ENCODE measurements at places on chromosomes 5 and 9.

DNA sequence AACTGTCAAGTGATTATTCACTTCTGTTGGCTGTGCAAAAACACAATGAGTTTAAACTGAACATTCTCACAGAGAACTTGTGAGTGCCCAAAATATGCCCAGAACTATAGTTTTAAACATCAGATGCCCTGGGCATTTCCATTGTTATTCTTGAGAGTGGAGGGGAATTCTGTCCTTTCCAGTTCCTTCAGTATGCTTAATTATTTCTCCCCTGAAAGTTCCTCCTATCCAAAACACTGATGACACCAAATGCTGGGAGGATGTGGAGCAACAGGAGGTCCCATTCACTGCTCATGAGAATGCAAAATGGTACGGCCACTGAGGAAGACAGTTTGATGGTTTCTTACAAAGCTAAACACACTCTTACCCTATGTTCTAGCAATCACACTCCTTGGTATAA lies 55.5 kb downstream of the ROR2 start:
- DNase-seq = no peak

GRCh38 chr5:180938294-180938693 lies 39.3 kb downstream of the BTNL8 start:
- no peak for DNase-seq

DNA sequence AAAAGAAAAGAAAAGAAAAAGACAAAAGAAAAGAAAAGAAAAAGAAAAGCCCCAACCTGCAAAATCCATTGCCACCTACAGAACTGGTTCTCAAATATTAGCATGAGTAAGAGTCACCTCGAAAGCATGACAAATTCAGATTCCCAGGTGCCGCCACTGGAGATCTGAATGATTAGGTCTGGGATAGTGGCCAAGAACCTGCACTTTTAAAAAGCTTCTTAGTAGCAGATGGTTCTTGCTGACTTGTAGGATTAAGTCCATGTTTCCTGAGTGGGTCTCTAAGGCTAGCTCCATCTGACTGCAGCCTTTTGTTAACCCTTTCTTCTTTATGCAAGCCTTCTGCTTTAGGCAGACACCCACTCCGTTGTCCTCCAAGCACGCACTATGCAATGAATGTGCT lies 178.5 kb upstream of the CDH18 start:
- no peak for DNase-seq

- no peak for DNase-seq
Observed at GRCh38 chr5:135971701-135972100, 16.9 kb upstream of the LECT2 start.

DNA sequence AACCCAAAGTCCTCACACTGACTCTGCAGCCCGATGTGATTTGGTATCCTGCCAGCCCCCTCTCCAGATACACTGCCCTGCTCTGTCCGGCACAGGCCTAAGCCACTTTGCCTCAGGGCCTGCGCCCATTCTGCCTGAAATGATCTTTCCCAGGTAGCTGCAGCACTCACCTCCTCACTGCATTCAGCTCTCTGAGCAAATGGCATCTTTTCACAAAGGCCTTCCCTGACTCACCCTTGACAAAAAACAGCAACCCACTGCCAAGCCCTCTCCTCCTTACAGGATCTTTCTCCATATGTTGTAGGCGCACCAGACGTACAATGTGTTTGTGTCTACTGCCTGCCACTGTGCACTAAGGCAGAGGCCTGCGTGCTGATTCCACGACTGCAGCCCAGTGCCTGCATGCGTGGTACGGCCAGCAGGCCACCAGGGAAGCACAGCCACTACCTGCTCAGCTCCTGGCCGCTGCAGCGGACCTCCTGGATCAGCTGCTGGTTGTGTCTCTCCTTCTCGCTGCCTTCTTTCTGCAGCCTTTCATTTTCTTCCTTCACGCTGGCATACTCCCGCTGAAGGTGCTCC lies 171.2 kb downstream of the CDK5RAP2 start:
- DNase-seq = no peak

DNA sequence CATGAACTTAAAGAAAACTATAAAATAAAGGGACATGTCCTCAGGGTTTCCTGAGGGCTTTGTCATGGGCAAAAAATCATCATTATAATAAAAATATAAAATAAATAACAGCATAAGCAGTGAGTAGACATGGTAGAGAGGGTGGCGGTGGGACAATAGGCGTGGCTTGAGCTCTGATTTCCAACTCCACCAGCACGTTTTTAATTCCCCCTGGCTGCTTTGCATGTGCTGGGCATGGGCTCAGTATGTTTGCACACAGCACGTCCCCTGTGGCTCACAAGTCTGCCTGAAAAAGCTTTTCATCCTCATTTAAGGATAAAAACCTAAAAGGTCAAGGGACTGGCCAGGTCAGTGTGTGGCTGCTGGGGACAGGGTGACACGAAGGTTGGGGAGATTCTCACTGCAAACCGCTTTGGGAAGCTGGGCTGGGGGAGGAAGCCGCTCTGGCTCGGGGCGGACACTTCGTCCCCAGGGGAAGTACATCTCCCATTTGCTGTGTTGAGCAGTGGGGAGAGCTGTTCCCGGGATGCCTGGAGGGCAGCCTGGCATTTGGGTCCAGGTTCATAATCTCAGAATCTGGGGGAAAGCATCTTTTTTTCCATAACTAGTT lies 32.6 kb downstream of the NKX2-5 start:
- no peak for DNase-seq

DNA sequence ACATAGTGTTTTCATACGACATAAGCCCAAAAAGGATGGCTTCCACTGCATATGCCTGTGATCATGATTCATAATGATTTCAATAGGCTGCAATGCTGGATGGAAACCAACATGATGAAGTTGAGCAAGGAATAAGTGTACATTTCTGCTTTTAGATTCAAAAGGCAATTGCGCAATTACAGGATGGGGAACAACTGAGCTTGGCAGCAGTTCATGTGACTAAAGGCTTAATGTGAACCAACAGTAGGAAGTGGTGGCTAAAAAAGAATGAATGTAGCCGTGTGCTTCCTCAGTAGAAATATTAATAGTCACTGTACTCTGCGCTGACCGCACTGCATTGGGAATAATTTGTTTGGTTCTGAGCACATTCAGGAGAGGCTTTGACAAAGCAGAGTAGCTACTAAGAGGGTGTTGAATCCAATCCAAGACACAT lies 51.2 kb downstream of the SLC1A3 start:
- no peak for DNase-seq

- no peak for DNase-seq
Observed at GRCh38 chr5:132279801-132280200, 14.4 kb upstream of the SLC22A4 start.

- no peak for DNase-seq
Observed at GRCh38 chr5:22258139-22258538, 595.0 kb downstream of the CDH12 start.

- no peak for DNase-seq
Observed at GRCh38 chr9:127732444-127732843, 2.6 kb downstream of the TOR2A start.

DNA sequence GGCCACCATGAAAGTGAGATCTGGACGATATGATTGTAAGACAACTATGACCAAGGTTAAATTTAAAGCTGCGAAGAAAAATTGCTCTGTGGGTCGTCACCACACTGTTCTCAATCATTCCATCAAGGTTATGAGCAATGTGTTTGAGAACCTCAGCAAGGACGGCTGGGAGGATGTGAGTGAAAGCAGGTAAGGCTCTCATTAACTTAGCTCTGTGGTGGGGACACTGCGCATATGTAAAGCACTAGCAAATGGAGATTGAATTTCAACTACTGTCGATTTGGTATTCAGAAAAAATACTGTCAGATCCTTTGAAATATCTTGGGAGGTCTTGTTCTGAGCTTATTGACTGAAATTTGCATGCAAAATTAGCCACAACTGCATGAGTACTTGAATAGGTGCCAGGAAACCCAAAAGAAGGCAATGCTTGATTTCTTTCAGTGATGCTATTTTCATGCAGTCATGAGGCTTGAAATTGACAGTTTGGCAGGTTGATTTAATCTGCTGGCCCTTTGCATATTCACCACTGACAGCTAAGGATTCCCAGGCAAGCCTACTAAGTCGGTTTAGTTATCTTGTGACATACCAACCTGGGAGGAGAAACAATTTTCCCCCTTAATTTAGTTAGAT lies 183.9 kb upstream of the SH3GL2 start:
- DNase-seq = no peak

GRCh38 chr5:83919071-83920041 lies 198.7 kb upstream of the HAPLN1 start:
- DNase-seq = no peak

DNA sequence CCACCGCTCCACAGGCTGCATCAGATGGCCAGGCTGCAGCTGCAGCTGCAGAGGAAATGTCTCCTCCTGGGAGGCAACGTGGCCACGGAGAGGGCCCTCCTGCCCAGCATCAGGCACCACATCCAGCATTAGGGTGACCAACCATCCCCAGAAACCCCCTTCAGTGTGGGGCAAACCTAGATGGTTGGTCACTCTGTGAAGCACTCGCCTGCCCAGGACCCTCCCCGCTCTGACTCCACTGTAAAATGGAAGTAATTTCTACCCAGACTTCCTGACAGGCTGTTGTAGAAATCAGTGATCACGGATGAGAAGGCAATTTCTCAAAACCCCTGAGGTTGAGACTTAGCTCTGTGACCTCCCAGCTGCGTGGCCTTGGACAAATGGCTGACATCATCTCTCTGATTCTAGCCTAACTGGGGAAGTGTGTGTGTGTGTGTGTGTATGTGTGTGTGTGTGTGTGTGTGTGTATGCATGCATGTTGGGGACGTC lies 31.6 kb downstream of the B4GALT1 start:
- no peak for DNase-seq

DNA sequence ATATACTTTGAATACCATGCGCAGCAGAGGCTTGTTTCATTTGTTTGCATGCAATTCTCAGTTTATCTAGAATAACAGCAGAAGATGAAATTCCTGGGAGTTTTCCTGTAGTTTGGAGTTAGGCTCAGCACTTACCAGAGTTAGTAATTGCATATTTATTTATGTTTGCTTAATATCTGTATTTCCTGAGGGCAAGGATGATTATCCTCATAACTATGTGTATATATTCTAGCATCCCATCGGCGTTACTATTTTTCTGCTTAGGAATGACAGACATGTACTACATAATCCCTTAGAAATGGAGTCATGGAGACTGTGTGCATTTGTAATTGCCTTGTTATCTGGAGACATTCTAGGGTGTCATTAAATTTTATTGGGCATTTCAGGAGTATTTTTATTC lies 1184.8 kb downstream of the DTWD2 start:
- DNase-seq = no peak

DNA sequence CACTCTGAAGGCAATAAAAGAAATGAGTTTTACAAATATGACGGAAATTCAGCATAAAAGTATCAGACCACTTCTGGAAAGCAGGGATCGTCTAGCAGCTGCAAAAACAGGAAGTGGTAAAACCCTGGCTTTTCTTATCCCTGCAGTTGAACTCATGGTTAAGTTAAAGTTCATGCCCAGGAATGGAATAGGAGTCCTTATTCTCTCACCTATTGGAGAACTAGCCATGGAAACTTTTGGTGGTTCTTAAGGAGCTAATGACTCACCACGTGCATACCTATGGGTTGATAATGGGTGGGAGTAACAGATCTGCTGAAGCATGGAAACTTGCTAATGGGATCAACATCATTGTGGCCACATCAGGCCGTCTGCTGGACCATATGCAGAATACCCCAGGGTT lies 93.5 kb upstream of the RGMB start:
- DNase-seq = no peak

GRCh38 chr9:10443181-10443867 lies 169.5 kb downstream of the PTPRD start:
- no peak for DNase-seq

DNA sequence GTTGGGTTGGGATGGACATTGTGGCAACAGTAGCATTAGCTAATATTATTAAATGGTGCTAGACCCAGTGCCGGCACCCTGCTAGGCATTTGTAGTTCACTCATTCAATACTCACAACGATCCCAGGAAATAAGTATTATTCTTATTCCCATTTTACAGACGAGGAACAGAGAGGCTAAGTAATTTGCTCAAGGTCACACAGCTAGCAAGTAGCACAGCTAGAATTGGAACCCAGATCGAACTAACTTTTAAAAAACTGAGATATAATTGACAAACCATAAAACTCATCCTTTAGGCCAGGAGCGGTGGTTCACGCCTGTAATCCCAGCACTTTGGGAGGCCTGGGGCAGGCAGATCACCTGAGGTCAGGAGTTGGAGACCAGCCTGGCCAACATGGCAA lies 79.5 kb downstream of the SH3PXD2B start:
- DNase-seq = no peak

DNA sequence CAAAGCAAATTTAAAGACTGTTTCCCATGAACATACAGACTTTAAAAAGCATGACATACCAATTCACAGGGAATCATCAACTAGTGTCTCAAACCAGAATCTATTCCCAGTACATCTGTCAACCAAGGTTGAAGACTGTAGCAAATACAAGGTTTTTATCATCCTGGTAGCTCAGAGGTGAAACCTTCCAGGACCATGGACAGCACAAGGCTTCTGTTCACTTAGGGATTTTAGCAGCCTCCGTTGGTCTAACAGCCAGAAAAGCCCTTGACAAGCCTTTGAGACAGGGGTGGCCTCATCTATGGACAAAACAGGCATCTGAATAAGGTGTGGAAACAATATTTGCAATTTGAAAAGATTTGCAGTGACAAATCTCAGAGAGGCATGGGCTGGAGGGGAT lies 119.0 kb downstream of the TRIM32 start:
- DNase-seq = no peak

- no peak for DNase-seq
Observed at GRCh38 chr5:7849681-7850394, 1.1 kb downstream of the CFAP90 start.

DNA sequence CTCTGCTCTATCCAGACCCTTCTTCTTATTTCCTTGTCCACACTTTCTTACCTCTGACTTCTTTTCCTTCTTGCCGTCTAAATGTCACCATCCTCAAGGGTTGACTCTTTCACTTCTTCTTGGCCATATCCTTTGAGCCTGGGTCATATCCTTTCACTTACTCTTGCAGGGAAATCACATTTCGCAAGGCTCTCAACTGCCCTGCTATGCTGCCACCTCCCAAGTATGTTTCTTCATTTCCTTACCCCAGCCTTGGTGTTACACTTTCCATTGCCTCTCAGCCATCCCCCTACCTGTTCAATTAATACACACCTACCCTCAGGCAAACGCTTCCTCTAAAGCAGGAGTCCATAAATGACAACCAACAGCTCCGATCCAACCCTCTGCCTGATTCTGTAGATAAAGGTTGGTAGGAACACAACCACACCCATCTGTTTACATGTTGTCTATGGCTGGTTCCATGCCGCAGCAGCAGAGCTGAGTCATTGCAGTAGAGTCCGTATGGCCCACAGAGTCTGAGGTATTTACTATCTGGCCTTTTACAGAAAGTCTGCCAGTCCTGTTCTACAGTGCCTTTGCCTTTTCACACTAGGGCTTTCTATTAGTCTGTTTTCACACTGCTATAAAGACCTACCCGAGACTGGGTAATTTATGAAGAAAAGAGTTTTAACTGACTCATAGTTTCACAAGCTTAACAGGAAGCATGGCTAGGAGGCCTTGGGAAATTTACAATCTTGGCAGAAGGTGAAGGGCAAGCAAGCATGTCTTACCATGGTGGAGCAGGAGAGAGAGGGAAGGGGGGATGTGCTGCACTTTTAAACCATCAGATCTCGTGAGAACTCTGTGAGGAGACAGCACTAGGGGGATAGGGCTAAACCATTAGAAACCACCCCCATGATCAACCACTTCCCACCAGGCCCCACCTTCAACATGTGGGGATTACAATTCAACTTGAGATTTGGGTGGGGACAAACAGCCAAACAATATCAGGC lies 97.9 kb downstream of the SV2C start:
- no peak for DNase-seq

GRCh38 chr9:114448706-114449105 lies 56.6 kb downstream of the WHRN start:
- no peak for DNase-seq

GRCh38 chr5:141155540-141156374 lies 5.9 kb downstream of the PCDHB6 start:
- no peak for DNase-seq

Data from T follicular helper cell (primary cell).